ENCODE measurements at places on chromosomes 16 and 17.

GRCh38 chr16:85969591-85969990, 70.6 kb downstream of the IRF8 start:
- no peak for DNase-seq

DNA sequence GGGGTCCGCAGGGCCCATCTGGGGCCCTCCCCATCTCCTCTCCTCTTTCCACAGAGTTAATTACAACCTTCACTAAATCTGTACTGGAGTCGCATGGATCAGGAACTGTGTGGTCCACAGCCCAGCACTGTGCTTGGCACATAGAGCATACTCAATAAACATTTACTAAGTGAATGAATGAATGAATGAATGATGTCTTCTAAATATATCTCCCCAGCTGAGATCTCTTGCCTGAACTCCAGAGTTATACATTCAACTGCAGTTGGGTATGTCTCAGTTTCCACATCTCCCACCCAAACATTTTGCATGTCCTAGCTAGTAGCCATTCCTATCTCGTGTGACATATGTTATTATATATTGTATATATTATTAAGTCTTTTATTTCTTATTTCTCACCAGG, 28.7 kb upstream of the IL21R start:
- no peak for DNase-seq

GRCh38 chr17:82371333-82372248, at the start of gene UTS2R:
UTS2R (plus strand) TSS chr17:82371765; CDS start chr17:82374325, 2,560 bp downstream.
- DNase-seq = no peak

GRCh38 chr16:89396156-89396555, 94.2 kb downstream of the ANKRD11 start:
- DNase-seq = no peak

DNA sequence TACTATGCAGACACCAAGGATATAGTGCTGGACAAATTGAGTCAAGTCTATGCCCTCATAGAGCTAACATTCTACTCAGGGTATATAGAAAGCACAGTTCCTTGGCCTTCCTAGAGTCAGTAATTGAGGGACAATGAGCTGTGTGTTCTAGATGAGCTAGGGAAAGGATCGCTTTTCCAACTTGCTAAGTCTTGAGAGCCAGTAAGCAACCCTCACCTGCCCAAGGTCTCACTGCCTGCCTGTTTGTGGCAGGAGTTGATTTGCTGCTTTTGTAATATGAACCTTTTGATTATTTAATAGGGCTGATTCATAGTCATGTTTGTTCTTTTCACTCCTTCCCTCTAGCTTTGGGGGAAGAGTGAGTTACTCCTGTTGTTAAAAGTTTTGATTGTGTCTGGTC, 6.5 kb downstream of the DDX42 start:
- DNase-seq = peak; percentile 66

DNA sequence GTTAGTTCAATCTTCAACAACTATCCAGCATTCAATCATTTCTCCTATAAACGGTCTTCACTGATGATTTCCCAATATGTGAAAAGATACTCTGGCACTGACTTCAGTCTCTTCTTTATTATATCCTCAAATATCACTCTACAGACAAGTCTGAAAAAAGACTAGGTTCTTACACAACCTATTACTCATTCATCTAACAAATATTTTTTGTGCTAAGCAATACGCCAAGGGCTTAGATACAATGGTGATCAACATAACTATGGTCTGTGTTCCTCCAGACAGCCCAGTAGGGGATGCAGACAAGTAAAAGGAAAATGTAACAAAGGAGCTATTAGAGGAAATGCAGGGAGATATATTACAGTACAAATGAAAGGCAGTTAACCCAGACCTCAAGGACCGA, 63.9 kb downstream of the MYO1D start:
- DNase-seq = peak; percentile 22

GRCh38 chr16:82033683-82034300, 1.3 kb upstream of the HSD17B2 start:
- no peak for DNase-seq

DNA sequence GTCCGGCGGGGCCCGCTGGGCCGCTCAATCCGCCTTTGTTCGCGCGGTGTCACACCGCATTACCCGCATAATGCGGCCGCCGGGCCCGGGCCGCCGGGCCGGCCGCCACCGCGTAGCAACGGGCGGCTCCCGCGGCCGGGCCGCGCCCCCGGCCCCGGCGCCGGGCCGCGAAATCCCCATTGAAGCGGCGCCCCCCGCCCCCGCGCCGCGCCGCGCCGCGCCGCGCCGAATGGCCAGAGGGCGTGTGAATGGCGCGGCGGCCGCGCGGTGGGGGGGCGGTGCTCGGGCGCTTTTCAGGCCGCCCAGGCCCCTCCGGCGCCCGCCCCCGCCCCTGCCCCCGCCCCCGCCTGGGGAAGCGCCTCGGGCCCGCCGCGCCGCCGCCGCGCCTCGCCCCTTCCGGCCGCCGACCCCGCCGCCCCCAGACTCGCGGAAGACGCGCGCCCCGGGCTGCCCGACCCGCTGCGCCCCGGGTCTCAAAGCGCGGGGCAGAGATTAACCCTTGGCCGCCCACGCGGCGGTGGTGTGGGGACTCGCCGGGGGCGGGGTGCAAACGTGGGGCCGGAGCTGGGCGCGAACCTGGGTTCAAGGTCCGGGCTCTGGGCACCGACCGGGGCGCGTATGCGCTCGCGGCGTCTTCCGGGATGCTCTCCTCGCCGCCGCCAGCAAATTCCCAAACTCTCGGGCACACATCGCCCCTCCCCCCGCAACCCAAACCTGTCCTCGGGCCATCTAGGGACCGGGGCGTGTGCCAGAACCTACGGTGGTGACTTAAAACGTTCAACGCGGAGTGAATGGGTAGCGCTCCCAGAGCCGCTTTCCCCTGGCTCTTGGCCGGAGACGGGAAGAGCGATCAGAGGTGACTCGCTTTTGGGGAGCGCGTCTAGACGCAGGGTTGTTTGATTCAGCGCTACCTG, 46.7 kb downstream of the WNT3 start:
- peak; percentile 45 for DNase-seq

DNA sequence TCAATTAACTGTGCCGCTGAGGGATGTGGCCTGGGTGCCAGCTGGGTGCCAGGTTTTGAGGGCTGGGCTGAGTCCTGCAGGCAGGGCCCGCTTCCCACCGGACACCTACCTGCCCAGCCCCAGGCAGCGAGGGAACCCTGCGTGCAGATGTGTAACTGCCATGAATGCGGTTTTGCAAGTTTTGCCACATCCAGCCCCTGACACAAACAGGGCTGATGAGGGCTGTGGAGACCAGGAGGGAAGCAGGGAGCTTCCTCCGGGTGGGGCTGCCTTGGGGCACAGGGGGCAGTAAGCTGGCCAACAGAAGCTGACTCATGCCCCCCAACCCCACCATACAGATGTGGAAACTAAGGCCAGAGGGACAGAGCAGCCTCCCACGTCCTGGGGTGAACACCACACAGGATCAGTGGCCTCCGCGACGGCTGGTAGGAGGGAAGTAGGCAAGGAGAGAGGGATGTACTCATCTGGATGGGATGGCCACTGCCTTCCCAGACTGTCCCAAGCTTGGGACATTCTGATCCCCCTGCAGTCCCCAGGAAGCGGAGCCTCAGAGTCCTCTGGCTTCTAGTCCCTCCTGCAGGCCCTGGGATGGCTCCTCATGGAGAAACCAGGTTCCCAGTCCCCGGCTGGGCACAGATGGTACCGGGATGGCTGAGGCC, 1.6 kb downstream of the UBALD1 start:
- DNase-seq = peak; percentile 34

- no peak for DNase-seq
Measured at GRCh38 chr17:38701504-38702165, 3.4 kb upstream of the MLLT6 start.

DNA sequence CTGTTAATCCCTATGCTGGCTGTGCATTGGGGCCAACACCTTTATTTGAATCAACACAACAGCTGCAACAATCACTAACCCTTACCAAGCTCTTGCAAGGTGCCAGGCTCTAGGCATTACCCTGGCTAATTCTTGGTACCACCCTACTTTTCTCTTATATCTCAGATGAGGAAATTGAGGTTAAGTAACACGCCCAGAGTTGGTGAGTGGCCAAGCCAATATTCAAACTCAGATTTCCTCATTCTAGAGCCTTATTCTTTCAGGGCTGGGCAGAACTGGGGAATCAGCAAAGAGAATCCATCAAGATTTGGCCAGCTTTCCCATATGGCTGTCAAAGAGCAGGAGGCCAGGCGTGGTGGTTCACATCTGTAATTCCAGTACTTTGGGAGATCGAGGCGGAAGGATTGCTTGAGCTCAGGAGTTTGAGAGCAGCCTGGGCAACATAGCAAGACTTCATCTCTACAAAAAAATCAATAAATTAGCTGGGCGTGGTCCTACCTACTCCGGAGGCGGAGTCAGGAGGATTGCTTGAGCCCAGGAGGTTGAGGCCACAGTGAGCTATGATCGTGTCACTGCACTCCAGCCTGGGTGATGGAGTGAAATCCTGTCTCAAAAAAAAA, 23.7 kb downstream of the ARSG start:
- no peak for DNase-seq

GRCh38 chr17:77577491-77577890, 381.0 kb upstream of the TNRC6C start:
- no peak for DNase-seq

DNA sequence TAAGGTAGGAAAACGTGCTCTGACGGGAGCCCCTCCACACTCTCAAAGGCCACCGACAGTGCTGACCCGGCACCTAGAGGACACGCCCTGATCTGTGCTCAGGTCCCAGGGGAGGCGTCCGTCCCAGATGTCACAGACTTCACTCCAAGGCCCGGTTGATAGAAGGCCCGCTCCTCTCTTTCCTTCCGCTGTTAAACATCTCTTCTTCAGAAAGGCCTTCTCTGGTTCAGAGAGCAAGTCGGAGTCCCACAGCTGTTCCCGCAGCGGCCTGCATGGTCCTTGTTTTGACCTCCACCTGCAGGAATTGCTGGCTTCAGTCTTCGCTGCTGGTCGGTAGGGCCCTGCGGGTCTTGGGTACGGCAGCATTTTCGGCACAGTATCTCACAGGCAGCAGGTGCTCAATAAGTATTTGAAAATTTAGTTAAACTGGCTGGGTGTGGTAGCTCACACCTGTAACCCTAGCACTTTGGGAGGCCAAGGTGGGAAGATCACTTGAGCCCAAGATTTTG, 88.5 kb downstream of the MRC2 start:
- no peak for DNase-seq

DNA sequence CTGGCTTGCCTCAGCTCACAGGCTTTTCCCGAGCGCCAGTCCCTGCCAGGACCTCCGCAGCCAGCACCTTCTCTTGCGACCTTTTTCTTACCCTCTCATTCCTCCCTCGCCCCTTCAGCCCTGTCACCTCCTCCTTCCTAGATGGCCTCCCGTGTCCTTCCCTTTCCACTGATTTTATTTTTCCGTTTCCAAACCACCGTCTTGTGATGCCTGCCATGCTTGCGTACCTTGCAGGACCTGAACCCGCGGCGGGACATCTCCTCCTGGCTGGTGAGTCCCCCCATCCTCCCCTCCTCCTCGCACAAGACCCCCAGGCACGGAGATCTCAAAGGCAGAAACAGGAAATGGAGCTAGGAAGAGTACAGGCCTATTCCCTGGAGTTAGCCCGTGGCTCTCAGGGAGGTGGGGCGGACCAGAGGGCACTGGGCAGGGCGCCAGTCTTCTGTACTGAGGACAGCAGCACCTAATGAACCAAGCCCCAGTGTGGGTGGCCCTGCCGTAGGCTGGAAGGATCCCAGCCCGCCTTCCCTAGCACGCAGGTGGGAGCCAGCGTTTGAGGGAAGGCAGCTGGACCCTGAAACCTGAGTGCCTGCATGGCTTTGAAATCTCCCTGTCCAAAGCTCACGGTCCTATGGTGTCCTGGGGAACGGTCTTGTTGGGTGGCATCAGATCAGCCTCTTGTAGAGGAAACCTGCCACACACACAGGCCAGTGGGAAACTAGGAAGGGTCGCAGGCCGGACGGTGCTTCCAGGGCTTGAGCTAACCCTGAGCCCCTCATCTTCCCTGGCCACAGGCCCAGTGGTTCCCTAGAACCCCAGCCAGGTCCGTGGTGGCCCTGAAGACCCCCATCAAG, 612 bp downstream of the CISD3 start:
- DNase-seq = no peak

DNA sequence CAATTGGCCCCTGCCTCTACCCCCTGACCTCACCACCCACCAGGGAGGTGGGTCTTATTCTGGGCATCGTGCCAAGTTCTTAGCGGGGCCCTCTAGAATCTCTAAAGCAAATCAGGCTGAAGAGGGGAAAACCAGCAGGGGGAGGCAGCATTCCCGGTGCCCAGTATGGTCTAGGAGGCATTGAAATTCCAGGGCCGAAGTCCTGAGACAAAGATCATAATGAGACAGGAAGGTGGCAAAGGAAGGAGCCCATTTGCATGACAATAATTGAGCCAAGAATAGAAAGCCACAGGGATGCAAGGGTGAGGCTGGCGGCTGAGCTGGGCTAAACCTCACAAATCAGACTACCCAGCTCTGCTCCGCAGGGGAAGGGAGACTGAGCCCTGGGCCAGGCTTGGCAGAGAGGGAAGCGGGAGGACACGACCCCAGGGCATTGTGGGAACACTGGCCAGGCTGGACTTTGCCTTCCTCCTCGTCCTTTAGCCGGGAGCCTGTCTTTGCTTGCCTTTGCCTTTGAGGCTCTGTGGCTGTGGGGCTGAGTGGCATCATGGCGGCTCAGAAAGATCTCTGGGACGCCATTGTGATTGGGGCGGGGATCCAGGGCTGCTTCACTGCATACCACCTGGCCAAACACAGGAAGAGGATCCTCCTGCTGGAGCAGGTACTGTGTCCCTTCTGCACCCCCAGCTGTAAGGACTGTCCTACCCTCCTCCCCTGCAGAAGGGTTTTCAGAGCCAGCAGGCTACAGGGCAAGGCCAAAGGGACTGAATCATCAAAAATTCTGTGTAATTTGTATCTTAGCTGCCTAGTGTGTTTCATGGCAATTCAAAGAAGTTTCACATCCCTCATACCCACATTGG, at the start of gene PIPOX:
Gene PIPOX, plus strand, starts transcription at position 463 of the 860 bp plus-strand sequence. Its CDS starts 85 bp downstream, at position 548.
- no peak for DNase-seq

GRCh38 chr17:71765437-71765836, 355.4 kb upstream of the SOX9 start:
- no peak for DNase-seq

DNA sequence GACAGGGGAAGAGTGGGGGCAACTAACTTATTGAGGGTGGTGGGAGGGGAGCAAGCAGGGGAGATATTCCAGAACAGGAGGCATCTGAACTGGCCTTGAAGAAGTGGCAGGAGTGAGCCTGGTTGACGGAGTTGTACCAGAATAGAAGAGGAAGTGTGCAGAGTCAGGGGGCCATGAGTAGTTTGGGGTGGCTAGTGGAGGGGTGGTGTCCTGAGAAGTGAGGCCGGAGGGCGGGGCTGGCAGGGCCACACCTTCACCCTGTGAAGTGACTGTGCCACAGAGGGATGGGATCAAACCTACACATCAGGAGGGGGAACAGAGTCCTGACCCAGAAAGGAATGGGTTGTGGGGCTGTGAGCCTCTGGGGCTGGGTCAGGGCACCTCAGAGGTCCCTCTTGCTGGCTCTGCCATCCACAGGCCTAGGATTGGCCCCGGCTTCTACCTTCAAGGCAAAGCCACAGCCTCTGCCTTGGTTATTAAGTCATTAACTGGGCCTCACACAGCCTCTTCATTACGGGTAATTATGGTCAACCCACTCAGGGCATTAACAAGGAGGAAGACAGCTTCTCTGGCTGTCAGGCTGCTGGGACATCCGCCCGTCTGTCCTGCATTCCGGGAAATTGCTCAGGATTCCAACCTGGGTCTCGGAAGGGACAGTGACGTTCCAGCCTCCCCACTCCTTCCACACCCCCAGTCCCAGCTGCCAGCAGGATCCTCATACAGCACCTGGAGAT, 12.7 kb downstream of the SPNS2 start:
- no peak for DNase-seq

All from RWPE1 (cell line).